DMS53 (cell line): ENCODE measurements at places on chromosomes 12 and 14.
A peak's percentile ranks its signal among the peaks of the same experiment; 100 is the strongest.

DNA sequence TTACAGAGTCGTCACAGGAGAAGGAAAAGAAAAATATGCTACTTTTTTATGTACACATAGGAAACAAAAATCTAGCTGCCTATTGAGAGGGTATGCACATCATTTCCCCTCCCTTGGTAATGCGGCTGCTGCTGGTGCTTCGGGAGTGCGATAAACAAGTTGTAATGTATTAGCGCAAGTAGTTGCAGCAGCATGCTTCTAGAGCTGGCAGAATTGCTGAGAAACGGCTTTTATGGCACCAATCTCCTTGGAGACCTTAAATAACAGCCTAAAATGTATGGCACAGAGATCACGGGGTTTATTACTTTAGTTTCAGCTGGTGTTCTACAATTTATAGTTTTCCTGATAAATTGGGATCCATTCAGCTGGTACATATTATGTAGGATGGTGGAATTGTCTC lies 447.6 kb upstream of the TMPO start:
- no peak for DNase-seq

- no peak for DNase-seq
These were observed 20.8 kb upstream of the STRAP start for GRCh38 chr12:15861404-15861803.

DNA sequence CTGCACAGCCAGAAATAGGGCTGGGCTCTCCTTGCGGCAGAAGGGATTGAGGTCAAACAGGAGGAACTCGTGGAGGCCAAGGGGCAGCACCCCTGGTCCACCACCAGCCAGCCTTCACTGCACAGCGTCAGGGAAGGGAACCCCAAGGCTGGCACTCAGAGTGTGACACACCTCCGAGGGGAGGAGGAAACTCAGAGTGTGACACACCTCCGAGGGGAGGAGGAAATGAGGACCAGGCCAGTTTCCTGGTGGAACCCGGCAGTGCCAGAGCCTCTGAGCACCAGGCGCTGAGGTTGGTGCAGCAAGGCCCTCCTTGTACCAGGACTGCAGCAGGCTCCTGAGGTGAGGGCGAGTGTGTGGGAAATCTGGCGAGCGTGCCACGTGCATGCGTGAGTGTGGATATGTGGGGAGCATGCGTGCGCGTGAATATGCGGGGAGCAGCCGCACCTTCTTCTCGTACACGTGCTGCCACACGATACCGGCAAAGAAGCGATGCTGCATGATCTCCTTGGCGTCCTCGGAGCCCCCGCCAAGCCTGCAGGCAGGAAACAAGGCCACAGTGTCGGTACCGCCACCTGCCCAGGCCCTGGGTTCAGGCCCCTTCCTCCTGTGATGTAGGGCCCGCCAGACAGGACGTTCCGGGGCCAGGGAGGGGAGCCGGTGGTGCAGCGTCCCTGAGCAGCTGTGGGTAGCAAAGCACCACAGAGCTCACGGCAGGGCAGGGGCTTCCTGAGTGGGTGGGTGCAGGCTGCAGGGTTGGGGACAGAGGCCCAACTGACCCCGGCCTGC lies 19.2 kb downstream of the SIVA1 start:
- DNase-seq = no peak

DNA sequence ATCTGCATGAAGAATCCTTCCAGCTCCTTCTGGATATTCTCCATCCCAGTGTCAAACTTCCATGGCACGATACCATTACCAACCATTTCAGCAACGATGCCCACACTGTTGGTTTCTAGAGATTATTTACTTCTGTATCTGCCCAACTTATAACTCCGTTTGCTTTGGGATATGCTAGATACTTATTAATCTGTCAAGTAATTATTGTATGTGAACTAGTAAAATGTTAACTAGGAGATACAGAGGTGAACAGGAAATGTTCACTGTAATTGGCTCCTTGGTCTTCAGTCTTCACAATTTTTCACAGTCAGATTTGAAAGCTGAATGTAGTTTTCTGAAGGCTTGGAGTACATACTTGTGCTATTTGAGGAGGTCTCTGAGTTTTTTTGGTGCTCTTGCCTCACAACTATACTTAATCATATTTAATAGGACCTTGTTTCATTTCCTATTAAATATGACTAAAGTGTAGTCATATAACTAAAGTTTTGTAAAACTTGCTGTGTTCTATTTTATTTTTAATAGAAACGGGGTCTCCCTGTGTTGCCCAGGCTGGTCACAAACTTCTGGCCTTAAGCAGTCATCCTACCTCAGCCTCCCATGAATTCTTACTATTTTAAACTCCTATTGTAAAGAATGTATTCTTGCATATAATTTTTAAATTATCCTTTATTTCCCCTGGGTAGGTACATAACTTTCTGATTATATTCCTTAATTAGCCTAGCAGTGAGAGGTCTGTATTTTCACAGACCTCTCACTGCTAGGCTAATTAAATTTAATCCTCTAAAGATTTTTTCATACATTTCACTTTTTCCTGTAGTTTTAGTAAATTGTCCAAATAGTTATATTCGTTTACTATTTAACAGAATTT lies 79.7 kb downstream of the FGD4 start:
- peak; percentile 35 for DNase-seq

GRCh38 chr14:98466807-98467206 lies 805.2 kb downstream of the BCL11B start:
- no peak for DNase-seq

GRCh38 chr14:85439696-85440328 lies 90.1 kb upstream of the FLRT2 start:
- no peak for DNase-seq

DNA sequence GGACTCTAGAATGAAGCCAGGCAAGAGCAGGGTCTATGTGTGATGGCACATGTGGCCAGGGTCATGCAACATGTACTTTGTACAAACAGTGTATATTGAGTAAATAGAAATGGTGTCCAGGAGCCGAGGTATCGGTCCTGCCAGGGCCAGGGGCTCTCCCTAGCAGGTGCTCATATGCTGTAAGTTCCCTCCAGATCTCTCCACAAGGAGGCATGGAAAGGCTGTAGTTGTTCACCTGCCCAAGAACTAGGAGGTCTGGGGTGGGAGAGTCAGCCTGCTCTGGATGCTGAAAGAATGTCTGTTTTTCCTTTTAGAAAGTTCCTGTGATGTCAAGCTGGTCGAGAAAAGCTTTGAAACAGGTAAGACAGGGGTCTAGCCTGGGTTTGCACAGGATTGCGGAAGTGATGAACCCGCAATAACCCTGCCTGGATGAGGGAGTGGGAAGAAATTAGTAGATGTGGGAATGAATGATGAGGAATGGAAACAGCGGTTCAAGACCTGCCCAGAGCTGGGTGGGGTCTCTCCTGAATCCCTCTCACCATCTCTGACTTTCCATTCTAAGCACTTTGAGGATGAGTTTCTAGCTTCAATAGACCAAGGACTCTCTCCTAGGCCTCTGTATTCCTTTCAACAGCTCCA lies 39.6 kb downstream of the DAD1 start:
- no peak for DNase-seq

DNA sequence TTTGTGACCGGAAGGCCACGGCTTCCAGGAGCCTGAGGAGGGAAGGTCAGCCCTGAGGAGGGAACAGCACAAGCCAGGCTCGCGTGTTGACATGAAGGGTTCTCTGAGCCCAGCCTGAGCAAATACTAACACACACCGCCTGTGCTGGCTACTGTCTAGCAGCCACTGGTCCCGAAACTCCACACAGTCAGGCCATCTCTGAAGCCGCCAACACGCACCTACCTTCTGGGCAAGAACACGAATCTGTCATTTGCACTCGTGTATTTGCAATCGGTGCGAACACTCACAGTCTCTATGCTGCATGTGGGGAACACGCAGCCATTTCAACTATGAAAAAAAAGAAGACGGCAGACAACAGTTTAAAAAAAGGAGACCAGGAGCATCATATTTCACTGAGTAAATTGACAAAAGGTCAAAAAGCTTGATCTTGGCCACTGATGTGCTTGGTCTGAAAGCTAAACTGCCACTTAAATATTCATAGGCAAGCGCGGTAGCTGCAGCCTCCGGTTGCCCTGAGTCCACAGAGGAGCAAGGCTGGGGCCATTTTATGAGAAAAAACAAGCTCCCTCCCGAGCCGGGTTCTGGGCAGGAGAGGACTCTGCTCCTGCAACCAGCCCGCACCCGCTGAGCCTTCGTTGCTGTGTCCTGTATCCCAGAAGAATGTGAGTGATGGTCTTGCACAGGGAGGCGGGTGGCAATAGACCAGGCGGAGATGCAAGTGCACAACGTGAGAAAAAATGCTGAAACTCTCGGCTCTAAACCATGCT lies 57.8 kb downstream of the RIMBP2 start:
- peak; percentile 74 for DNase-seq

DNA sequence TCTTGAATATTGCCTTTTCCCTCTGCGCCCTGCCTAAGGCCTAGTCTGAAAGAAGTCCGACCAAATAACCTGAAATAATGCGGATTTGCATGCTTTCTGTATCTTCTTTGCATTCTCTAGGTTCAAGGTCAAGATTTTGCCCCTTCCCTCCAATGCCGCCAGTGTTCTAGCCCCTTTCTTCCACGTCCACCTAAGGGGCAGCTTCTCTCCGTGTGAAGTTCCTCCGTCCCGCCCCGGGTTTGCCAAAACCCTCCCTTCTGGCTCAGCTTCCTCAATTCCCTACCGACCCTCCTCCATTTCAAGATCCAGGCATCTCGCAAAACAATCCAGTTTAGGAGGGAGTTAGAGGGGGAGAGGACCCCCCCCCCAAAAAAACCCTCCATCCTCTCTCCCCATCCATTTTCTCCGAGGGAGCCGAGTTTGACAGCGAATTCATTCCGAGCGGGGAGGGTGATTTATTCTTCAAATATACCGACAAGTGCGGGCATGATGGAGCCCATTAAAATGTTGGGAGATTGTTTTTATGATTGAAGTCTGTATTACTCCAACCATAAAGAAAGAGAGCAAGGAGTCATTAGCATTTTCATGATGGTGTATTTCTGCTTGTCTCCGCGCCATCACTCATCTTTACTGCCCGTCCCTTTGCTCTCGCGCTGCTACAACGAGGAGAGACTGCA lies 20.9 kb upstream of the ATP5MC2 start:
- DNase-seq = no peak

DNA sequence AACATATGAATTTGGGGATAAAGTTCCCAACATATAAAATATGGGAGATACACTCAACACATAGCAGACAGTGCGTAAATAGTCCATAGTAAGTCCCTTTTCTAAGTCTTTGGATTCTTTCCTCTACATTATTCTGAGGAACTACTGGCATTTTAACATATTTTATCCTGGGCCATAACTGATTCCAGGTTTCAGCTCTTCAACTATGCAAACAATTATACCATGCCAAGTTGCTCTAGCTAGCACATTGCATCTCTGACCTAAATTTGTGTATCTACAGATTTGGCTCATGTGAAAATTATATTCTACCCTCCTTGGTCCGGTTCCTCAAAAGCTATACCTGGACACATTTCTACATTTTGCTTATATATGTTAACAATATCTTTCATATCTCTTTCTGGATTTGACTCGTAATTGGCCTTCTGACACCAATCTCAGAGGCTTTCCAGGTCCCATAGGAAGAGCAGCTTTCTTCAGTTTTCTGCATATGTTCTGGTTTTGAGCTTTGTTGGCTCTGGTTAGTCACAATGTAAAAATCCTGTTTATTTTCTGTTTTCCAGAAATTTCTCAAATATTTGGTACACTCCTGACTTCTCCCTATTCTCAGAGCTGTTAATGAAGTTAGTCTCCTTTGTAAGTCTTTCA lies 305.4 kb downstream of the BMP4 start:
- DNase-seq = no peak

DNA sequence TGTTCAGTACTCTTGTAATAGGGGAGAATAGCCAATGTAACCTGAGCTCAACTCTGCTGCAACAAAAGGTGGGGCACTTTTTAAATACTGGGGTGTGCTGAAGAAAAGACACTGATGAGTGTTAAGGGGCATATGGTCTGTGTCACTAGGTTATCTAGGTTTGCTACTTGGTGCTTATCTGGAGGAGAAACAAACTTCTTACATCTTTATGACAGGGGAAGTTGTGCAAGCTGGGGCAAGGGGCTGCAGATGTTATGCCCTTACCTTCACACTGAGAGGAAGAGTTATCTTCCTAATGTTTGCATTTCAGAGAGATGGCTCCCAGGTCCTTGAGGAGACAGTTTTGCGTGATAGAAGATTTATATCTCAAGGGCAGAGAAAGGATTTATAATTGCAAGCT lies 90.9 kb upstream of the PKP2 start:
- DNase-seq = no peak

GRCh38 chr14:57168138-57168679 lies 100.5 kb downstream of the EXOC5 start:
- no peak for DNase-seq

DNA sequence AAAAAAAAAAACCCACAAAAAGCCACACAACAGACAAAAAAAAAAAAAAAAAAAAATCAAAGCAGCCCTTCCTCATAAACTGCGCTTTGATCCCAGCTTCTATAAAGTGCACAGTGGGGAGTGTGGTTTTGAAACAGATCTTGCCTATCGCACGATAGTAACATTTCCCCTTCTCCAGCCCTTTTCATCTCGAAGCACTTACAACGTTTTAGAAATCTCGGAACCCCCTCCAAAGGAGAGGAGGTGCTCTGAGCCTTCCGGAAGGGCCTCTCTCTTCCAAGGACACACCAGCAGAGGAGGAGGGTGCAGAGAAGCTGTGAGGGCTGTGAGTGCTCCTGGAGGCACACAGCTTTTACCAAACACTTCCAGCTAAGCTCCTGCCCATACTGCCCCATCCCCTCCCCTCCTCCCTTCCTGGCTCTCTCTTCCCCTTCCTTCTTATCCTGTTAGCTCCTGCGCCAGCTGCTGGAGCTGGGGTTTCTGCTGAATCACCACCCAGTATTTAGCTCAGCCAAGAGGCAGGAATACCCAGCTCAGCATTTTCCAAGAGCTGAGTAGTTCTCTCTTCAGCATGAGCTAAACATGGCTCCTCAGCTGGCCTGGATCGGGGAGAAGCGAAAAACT lies 28.4 kb downstream of the SLC7A8 start:
- peak; percentile 62 for DNase-seq

- no peak for DNase-seq
These were observed 2.7 kb upstream of the GPR132 start for GRCh38 chr14:105067969-105068301.
